ENCODE measurements at places on chromosomes 5 and 9.
A peak's percentile ranks its signal among the peaks of the same experiment; 100 is the strongest.

GRCh38 chr9:99925541-99925940, 19.1 kb downstream of the STX17 start:
- no peak for DNase-seq

DNA sequence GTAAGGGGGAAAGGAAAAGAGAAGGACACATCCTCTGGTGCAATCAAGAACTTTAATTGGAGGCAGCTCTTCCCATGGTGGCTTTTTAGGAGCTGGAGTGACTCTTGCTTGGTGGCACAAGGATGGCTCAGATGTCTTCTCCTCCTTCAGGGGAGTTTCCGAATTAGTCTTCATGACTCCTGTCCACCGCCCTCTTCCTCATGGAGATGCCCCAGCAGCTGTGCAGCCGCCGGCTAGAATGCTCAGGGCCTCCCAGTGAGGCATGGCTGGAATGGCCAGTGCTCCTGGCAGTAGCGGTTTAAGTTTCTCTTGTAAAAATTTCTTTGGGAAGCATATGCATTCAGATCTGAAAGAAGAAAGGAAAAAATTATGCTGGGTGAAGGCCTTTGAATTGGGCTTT, 8.8 kb upstream of the TEX53 start:
- no peak for DNase-seq

- no peak for DNase-seq
Observed at GRCh38 chr9:37562826-37563225, 13.4 kb downstream of the FBXO10 start.

DNA sequence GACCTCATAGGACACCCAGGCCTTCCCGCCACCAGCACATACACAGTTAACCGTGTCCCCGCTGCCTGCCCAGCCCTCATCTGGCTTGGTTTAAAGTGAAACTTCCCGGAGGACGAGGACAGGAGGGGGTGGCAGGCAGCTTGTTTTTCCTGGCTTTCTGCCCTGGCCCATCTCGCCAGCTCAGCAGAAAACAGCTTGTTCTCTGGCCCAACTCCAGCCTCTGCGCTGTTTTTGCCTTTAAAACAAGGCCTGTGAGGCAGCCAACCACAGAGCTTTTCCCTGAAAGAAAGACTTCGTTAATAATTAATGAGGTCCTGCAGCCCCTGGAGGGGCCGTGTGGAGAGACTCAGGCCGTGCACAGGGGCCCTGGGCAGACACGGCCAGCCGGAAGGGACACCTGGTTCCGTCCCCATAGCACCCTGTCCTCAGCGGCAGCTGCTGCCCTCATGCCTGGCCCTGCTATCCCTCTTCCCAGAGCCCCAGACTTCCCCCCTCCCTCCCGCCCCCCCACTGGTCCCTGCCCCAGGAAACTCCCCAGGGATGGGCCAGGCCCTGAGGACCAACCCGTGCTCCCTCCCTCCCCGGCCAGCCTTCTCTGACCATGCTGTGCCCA, 108.7 kb downstream of the RXRA start:
- DNase-seq: peak; percentile 48

GRCh38 chr5:89282554-89283510, 399.8 kb upstream of the MEF2C start:
- DNase-seq: peak; percentile 35

- DNase-seq: peak; percentile 61
Observed at GRCh38 chr9:127505396-127506116, 54.2 kb downstream of the LRSAM1 start.

- peak; percentile 27 for DNase-seq
Observed at GRCh38 chr9:17837965-17838364, 259.1 kb downstream of the SH3GL2 start.
